NCI-H2081 treated with DMSO at 0.1 percent for 48 hours (cell line): ENCODE measurements at places on chromosomes 11 and 22.

GRCh38 chr11:67120881-67121710 lies 2.0 kb downstream of the KDM2A start:
- no peak for DNase-seq

GRCh38 chr11:9808943-9809342 lies 145.1 kb downstream of the SWAP70 start:
- no peak for DNase-seq

- DNase-seq = no peak
Measured at GRCh38 chr11:32704775-32705174, 89.7 kb downstream of the CCDC73 start.

- DNase-seq = no peak
Measured at GRCh38 chr22:40076702-40077645, 82.2 kb downstream of the FAM83F start.

- no peak for DNase-seq
Measured at GRCh38 chr22:44438056-44438455, 60.0 kb downstream of the RTL6 start.

GRCh38 chr11:71212871-71213559 lies 39.4 kb downstream of the SHANK2 start:
- no peak for DNase-seq

- no peak for DNase-seq
Measured at GRCh38 chr11:61592176-61592575, 11.3 kb upstream of the SYT7 start.

DNA sequence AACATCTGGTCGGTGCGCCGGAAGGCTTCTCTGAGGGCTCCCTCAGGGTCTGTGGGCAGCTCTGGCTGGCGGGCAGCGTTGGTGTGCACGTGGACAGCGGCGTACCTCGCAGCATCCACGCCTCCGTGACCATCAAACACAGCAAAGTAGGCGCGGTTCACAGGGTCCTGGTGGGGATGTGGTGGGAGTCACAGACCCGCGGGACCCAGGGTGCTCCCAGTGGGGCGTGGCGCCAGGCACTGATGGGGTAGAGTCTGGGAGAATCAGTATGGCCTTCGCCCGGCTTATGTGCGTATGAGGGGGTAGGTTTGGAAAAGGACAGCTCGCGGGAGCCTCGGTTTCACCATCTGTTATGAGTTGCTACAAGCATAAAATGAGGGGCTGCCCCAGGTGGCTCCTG lies 19.2 kb downstream of the PPM1F start:
- DNase-seq = no peak
